Trophoblast cell (in vitro differentiated cells and primary cell): ENCODE measurements at places on chromosomes 2 and 18.

GRCh38 chr2:109475531-109476210 is 138.1 kb downstream of the SEPTIN10 start:
- DNase-seq = no peak

GRCh38 chr2:230162981-230163380 is 56.8 kb downstream of the SP110 start:
- DNase-seq = no peak

- peak; percentile 64 for DNase-seq
These were observed 47.6 kb downstream of the G6PC2 start for GRCh38 chr2:168948621-168949212.

- DNase-seq = no peak
These were observed 65.4 kb upstream of the VRK2 start for GRCh38 chr2:57981083-57981768.

DNA sequence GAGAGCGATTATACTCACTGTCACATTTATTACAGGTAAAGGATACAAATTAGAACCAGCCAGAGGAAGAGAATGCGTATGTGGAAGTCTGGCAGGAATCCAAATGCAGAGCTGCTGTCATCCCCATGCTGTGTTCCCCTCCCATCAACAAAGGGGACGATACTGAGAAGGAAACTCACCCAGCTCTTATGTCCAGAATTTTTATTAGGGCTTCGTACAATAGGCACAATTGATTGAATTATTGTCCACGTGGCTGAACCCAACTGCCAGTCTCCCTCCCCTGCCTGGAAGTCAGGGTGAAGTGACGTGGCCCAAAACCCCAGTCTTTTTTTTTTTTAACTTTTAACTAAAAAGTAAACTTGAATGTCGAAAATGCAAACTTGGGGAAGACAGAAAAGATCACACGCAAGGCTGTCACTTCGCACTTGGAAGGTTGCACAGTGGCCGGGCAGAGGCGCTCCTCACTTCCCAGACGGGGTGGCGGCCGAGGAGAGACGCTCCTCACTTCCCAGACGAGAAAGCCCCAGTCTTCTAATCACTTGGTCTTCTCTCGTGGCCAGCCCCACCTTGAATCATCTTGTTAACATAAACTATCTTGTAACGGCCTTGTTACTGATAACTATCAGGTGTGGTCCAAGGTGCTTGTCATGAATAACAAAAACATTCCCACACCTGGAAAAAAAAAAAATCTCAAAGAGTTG is 40.0 kb upstream of the ITSN2 start:
- no peak for DNase-seq

DNA sequence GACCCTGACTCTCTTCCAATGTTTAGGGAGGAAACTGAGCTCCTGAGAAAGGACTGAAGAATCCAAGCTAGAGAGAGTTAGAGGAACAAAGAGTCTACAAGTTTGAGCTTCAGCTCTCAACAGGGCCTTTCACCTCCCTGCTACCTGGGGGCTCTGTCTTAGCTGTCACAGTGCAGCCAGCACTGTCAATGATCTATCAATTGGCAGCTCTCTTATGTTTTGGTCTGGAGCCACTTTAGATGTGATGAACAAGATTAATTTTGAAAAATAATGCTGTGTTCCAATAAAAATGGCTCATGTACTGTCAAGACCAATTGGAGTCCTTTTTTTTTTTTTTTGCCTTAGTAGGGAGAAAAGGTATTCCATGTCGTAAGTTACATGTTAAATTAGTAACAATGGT is 215.8 kb upstream of the TRIB2 start:
- no peak for DNase-seq

DNA sequence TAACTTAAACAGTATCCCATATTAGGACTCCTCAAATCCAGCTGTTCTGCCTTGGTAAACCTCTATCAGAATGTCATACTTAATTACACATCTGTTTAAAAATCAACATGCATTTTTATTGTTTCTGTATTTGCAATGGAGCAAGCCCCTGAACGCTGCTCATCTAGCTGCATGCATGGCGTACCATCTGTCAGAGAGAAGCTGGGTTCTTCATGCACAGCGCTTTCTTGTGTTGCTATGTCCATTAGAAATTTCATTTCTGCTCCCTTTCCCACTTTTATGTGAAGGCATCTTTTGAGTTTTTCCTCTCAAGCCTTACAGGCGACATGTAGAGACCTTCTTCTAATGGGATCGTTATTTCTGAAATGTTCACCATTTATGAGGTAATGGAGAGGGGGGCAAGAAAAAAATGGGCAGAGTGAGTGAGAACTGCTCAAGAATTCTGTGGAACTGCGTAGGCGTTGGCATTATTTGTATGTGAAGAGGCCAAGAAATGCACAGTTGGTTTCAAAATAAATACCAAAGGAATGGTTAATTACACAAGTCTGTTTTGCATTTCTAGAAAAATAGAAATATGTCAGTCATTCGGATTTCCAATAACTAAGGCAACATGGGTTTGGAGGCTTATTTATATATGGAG is 31.6 kb downstream of the INSIG2 start:
- peak; percentile 94 for DNase-seq

GRCh38 chr18:52054324-52054723 is 285.7 kb upstream of the DCC start:
- no peak for DNase-seq

- peak; percentile 94 for DNase-seq
These were observed 94.3 kb downstream of the LIPG start for GRCh38 chr18:49656073-49656692.

DNA sequence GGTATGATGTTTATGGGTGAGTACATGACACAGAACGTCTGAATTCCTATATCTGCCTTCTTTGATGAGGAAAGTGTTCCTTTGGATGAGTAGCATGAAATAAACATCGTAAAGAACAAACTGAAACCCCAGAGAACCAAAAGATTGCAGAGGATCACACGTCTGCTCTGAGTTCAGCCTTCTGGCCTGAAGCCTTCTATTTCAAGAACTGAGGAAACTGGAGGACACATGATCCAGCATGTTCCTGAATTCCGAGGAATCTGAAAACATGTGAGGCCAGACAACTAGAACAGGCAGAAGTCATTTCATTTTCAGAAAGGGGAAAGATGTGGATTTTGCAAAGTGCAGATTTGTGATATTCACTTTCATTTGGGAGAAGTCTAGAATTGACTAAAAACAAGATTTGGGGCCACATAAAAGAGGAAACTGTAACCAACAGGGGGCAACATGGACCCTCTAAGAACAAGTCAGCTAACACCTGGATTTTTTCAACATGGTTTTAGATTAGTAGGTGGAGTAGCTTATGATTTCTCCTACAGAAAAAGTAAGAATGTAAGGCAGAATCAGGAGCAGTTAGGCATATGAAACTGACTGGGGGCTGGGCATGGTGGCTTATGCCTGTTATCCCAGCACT is 8.3 kb downstream of the SULT6B1 start:
- no peak for DNase-seq

- peak; percentile 24 for DNase-seq
These were observed 22.5 kb upstream of the SIGLEC15 start for GRCh38 chr18:45802814-45803492.

DNA sequence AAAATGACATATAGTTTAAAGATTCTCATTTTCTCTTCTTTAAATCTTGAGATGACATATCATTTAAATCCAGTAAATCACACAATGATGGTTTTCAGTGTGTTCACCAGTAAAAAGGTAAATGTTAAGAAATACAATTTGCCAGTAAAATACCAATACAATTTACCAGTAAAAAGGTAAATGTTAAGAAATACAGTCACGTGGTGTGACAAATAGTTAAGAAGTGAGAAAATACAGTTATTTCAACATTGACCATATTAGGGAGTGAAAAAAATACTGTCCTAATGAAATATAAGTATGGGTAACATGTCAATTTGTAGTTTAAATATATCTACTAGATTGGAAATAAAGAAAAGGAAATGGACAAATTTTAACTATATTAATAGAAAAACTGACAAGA is 80.5 kb downstream of the DLGAP1 start:
- DNase-seq = no peak

- peak; percentile 47 for DNase-seq
These were observed 997 bp downstream of the BOK start for GRCh38 chr2:241559323-241560161.

DNA sequence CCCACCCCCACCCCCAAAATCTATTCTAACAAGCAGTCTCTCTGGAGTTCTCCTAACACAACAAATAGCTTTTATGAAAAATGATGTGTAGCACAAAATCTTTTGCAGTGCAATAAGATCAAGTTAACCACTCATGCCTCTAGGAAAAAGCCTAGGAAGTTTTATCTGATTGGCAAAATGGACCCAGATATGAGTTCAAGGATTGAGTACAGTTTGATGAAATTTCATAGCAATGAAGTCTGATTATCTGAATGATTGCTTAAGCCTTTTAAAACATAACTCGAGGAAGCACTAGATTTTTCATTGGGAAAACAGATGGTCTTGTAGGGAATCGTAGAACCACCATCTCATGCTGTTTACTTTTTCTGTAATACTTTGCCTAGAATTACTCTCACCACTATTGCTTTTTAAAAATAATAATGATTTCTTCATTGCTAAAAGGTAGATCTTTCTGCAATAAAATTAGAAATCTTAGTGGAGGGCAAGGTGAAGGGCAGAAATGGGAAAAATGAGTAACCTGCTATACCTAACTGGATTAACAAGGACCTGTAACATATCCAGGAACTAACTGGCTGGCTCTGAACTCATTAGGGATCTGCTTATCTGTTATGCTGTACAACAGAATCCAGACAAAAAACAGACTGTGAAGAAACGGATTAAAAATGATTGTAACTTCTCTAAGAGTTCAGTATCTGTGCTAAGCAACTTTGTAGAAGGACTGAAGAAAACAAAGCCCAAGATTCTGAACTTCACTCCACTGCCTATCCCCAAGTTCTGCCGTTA is 73.7 kb upstream of the ETAA1 start:
- no peak for DNase-seq

- DNase-seq = peak; percentile 94
These were observed 2.0 kb downstream of the PHLPP1 start for GRCh38 chr18:62717169-62717924.

DNA sequence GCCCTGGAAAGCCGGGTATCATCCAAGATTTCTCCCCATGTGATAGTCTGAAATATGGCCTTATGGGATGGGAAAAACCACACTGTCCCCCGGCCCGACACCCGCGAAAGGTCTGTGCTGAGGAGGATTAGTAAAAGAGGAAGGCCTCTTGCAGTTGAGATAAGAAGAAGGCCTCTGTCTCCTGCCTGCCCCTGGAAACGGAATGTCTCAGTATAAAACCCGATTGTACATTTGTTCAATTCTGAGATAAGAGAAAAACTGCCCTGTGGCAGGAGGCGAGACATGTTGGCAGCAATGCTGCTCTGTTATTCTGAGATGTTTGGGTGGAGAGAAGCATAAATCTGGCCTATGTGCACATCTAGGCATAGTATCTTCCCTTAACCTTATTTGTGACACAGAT is 26.8 kb downstream of the RUFY4 start:
- DNase-seq = no peak

DNA sequence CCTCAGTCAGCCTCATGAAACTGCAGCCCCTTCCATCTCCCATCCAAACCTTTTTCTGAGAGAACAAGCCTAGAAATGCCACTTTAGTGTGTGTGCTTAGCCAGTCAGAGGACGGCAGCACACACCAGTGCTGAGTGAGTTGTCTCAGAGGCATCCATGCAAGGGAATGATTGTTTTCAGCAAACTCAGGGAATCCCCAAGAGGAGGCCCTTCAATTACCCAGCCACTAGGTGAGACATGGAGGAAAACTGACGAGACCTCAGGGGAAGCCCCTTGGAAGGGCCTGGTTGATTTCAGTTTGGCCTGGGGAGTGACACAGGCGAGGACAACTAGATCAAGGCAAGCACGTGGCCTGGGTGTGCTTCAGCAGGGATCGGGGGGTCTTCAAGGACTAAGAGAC is 49.7 kb downstream of the APOB start:
- DNase-seq = no peak

DNA sequence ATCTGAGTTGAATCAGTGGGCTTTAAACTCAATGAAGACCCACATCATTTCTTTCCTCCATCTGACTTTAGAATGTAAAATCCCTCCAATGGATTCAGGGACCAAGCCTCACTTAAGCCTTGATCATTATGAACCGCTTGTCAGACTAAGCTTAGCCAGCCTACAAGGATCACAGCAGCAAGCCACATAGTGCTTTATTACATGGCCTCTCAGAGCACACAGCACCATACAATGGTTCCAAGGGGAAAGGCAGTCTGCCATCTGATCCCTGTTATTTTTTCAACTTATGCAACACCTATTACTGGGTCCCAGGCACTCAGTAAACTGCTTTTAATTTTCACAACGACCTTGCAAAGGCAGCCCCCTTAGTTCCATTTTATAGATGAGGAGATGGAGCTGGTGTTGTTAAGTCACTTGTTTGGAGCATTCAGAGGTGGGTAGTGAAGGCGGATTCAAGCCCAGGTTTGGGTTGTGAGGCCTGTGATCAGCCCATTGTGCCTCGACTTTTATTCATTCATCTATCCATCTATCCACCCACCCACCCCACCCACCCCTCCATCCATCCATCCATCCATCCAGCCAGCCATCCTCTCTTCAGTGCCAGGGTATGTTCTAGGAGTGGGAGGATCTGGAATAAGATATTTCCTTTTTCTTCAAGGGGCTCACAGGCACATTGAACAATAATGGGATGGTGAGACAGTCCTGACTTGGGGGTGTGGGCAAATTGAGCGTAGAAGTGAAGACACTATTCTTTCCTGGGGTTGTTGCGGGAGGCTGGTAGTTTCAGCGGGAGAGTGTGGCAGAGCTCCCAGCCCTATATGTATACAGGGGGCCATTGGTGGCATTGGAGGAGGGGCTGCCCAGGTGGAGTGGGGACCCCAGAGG is 141.2 kb downstream of the MYCN start:
- no peak for DNase-seq

DNA sequence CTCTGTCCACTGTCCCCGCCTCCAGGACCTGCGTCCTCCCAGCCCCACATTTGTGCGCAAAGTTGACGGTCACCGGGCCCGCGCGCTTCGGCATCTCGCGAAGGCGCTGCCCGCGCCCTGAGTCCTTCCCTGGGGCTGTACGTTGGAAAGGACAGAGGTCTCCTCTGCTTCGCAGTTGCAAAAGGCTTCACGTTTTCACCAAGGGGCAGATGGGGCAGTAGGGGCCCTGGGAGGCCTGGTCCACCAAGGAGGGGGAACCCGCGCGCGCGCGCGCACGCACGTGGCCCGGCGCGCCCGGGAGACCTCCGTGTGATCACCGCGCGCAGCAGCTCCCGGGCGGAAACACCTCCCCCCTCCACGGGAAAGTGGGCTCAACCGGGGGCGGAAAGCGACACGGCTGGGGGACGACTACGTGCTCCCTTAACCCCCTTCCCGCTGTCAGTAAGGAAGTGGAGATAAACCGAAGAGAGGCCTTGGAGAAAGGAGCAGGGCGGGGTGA is 21.9 kb downstream of the TEX44 start:
- DNase-seq = no peak

- no peak for DNase-seq
These were observed 693 bp downstream of the ORC2 start for GRCh38 chr2:200962811-200963123.

DNA sequence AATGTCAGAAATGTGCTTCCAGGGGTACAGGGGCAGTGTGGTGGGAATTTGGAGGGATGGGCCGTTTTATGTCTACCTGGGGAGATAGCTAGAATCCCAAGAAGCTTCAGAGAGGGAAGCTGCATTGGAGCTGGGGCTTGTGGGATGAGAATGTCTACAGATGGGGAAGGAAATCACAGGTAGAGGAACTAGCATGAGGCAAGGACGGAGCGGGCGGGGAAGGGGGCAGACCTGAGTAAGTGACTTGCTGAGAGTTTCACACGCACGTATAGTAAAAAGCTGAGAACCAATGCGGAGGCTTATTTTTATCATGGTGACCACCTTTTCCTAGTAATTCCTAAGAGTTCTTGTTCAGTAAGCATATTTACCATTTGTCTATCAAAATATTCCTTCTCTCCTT is 6.3 kb downstream of the C2orf80 start:
- no peak for DNase-seq
